AG10803 (cell line): ENCODE measurements at places on chromosomes 11 and 22.

GRCh38 chr22:30826670-30827355 is 132.1 kb downstream of the OSBP2 start:
- DNase-seq = no peak

- peak; percentile 72 for DNase-seq
Observed at GRCh38 chr22:41367680-41368542, 13.8 kb upstream of the TEF start.

GRCh38 chr22:39631381-39632286 is 61.1 kb downstream of the CACNA1I start:
- DNase-seq = no peak

DNA sequence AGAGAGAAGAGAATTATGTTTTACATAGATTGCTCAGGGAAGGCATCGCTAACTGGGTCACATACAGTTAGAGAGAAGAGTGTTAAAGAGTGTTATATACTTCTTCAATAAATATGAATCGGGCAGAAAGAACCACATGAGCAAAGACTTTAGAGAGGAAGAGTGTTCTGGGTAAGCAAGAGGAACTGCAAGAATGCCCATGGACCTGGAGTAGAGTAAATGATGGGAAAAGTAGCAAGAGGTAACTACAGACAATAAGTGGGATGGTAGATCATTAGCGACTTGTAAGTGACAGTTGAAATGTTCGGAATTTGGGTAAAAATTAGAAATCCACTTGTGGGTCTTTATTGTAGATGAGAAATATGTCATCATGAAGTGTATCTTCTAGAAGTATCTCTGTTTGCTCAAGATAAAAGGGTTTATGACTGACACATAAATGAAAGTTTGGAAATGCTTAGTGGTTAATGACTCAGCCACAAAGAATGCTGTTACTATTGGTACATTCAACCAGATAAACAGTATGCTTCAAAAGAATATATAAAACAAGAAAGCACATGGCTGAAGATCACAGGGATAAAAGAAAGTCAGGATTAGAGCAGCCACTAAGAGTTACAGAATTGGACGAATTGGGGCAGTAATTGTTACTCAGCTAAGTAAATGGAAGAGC is 229.3 kb downstream of the CASP12 start:
- peak; percentile 73 for DNase-seq
